GM12891 (cell line): ENCODE measurements at places on chromosomes 11 and 22.

DNA sequence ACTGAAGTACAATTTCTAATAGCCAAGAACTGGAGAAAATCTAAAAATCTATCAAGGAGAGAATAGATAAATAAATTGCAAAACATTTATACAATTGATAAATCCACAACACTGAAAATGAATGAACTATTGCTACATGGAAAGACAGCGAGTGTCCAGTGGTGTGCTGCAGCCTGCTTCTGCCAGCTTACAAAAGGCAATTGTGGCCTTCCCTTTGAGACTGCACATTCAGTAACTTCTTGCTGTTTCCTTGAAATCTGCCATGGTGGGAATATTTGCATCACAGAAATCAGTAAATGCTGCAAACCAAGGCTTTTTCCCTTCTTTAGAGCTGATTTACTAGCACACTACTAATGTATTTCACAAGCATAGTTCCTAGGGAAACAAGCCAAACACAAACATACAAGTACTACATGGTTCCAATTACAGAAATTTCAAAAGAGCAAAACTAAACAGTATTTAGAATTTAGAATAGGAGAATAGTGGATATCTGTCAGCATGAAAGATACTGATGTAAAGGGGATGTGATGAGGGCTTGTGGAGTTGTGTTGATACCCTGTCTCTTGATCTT, 76.9 kb upstream of the TRIM77 start:
- no peak for DNase-seq

DNA sequence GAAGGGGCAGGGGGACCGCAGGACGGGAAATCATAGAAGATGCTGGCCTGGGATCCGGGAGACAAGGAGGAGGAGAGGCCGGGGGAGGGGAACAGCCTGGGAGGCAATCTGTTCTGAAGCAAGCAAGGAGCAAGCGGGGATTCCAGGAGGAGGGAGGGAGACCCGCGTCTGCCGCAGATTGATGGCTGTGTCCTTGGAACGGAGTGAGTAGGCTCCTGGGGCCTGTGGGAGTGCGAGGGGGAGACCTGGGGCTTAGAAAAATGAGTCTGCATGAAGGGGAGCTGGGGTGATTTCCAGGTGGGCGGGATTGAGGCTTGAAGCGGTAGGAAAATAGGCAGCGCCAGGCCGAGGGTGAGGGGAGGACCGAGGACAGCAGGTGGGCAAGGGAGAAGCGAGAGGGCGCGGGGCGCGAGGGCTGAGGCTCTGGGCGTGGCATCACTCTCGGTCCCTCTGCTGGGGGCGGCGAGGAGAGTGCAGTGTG, 1.6 kb upstream of the LRRC55 start:
- DNase-seq = no peak

DNA sequence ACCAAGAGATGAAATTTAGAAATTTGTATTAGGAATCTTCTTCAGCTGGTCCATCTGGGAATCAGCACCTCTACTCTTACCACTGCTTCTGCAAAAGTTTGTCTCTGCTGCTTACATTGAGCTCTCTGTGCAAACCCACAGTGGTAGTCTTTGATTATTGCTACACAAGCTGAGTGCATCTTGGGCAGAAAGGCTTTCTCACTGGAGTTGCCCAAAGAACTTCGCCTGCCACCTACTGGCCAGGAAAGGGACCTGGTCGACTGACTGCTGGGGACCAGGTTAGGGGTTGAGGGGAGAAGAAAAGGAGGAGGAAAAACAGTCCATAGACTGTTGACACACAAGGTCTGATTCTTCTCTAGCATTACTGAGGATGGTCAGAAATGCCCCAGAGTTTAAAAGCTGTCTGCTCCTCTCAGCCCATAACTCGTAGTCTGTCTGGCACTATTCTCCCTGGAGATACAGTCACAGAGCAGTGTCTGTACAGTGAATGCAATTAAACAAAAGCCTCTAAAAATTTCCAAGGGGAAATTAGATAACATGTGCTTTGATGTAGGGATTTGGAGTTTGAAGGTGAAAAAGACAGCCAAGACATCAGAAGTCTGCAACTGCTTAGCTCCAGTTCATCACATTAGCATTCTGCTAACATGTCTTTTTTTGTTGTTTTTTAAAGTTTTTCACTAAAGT, 215.0 kb upstream of the CTSC start:
- no peak for DNase-seq

GRCh38 chr22:33873666-33874065, 46.6 kb downstream of the LARGE1 start:
- DNase-seq = no peak

DNA sequence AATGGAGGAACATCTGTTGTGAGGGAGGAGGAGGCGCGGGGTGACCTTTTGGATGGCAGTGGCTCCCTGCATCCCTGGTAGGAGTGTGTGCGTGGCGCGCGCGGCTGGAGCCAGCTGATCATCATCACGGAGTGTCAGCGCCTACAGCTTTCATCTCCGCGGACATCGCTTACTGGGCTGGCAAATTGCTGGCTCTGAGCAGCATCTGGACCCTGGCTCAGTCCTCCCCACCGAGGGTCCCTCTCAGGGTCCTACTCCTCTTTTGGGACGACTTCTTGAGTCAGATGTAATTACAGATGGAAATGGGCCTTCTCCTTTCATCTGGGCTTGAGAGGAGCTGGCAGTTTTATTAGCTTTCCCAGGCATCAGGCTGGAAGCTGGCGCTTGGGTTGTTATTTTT, 85.3 kb downstream of the CACNA1I start:
- no peak for DNase-seq

DNA sequence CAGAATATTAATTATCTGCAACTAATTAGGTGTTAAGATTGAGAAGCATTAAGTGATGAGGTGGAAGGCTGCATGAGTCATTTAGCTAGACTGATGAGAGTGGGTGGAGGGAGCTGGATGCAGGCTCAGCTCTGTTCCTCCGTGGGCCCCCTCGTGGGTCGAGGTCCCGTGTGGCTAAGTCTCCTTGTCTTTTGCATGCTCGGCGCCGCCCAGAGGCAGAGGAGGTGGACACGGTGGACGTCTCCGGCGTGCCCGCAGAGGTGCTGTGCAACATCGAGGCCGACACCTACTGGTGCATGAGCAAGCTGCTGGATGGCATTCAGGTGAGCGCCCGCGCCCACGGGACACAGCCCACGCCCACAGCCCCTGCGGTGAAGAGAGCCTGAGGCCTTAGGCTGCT, 211.6 kb downstream of the TBC1D22A start:
- DNase-seq = no peak

GRCh38 chr11:128890543-128891368, at the start of gene KCNJ5:
Gene KCNJ5 (plus strand): TSS chr11:128891356. CDS start chr11:128911274, 19,918 bp downstream.
- no peak for DNase-seq

- no peak for DNase-seq
Observed at GRCh38 chr22:38115423-38116205, 5.1 kb upstream of the BAIAP2L2 start.

DNA sequence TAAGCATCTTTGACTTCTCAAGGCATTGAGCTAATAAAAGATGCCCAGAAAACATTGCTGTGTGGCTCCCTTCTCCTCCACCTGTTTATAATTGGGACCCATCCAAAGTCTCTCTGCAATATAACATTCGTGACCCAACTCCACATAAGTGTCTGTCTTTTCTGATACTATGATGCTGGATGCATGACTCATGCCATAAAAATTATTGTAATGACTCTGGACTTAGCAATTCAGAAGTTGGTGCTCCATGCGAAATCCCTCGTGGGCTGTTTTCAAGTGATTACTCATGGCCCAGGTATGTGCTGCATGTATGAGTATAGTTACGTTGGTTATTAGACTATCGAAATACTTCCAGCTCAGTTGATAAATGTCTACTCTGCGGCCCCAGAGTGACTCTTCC, 11.7 kb downstream of the FJX1 start:
- DNase-seq = no peak

- no peak for DNase-seq
Observed at GRCh38 chr11:86490582-86490981, 115.9 kb downstream of the CCDC81 start.

DNA sequence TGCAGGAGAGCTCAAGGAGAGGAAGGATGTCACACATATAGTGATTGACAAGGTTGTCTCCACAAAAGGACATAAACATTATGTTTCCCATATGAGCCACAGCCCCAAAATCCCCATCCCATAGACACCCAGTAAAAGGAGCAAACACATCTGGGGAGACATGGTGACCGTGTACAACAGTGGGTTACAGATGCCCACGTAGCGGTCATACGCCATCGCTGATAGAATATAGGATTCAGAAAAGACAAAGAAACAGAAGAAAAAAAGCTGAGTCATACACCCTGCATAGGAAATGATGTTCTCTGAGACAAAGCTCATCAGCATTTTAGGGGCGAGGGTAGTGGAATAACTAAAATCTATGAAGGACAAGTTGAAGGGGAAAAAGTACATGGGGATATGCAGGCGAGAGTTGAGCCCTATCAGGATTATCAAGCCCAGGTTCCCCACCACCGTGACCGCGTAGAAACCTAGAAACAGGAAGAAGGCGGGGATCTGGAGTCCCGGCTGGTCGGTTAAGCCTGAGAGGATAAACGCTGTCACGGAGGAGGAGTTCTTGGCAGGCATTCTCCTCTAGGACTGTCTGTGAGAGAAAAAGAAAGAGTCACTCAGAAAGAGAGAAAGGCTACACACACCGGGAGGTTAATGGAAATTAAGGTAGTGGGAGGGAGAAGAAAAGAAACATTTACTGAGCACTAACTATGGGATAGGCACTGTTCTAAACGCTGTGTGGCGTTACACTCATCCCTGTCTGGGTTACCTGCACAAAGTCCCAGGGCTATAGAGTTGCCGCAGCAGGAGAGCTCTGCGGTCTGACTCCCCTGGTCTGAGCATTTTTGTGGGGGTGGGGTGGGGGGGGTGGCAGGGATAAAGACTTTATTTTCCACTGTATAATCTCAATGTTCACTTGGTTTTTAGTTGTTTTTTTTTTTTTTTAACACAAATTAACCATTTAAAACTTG, 36.1 kb upstream of the OR8B8 start:
- no peak for DNase-seq

GRCh38 chr11:79561496-79561895, 120.7 kb upstream of the TENM4 start:
- no peak for DNase-seq

DNA sequence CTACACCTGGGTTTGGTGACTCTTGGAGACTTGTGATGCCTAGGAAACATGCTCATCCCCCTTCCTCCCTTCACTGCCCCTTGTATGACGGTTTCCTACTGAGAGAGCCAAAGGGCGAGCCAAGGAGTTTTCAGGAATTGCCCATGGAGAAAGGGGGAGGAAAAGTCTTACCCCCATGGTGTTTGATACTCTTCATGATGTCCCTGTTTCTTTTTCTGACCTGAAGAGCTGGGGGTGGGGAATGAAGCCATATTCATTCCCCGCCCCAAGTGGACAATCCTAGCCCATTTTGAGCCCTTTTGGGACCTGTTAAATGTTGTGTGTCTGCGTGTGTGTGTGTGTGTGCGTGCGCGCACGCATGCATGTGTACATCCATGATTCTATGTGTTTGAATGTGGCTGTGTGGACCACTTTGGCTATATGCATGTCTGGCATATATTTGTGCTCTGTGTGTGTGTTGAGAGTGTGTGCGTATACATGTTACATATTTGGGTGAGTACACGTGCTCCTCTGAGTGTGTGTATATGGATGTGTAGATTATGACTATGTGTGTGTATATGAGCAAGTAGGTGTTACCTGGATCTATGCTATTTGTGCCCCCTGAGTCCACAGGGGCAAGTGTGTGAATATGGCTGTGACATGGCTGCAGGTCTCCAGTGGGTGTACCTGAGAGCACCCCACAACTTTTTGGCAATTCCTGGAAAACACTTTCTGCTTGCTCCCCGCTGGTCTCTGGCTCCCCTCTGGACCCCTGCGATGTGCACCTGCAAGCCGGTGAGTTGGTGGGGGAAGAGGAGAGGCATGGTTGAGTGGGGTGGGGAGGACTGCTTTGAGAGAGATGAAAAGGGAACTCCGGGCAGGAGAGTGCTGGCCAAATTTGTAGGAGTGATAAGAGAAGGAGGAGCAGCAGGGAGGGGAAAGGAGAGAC, 24.6 kb downstream of the OTOG start:
- DNase-seq = no peak

DNA sequence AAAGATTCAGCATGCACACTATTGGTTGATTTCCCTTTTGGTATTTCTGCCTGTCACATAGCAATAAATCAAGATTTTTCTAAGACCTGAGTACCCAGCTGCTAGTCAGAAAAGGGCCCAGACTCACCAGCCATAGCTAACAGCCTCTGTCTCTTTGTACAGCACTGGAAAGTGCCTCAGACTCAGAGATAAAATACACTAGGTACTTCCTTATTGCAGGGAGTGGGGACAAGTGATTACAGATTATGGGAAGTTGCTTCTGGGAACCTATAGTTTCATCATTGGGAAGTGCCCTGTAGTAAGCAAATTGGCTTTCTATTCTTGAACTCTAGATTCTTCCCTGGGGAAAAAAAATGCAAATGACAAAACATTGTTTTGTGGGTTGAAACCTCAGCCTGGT, at the start of gene CASP5:
CASP5 (minus strand) TSS at position 166 of the 400 bp plus-strand sequence; CDS start at position 134, 32 bp downstream.
- no peak for DNase-seq

DNA sequence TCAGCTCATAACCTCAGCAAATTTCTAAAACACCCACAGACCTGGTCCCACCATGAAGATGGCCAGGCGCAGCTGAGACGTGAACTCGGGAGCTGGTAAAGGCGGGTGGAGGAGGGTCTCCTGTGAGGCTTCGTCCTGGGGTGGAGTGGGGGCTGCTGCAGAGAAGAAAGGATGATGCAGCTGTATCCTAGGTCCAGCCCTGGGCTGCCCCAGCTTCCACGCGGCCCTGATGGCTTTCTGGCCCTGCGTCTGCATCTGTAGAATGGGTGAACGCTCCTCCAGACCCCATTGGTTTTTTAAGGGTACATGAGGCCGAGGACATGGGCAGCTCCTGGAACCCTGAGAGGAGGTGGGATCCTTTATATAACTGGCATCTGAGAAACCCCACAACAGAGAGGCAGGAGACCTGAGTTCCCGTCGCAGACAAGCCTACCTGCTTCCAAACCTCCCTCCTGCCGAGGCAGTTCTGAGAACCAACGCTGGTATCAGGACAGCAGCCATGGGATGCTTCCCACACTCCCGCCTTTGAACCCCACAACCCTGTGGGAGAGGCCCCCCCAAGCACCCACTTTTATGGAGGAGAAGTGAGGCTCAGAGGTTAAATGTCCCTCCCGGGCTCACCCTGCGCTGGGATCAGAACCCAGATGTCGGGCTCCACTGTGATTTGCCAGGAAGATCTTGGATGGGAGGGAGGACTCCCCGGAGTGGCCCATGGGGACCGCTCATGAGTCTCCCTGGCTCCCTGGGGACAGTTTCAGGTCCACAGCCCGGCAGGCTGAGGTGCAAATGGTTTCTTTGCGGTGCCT, 55.2 kb upstream of the FGF3 start:
- DNase-seq = no peak

- DNase-seq = no peak
Observed at GRCh38 chr11:27673979-27674663, 26.1 kb downstream of the BDNF start.
